ENCODE measurements at places on chromosomes 5 and 9. TPM values are rescaled to one million over a fixed set of nuclear protein-coding genes. Genes with fewer than 3 reads are reported as not detected.

Gene NTNG2
- polyA plus RNA-seq: 1.7 TPM

Gene FOXE1
- not detected for polyA plus RNA-seq

DNA sequence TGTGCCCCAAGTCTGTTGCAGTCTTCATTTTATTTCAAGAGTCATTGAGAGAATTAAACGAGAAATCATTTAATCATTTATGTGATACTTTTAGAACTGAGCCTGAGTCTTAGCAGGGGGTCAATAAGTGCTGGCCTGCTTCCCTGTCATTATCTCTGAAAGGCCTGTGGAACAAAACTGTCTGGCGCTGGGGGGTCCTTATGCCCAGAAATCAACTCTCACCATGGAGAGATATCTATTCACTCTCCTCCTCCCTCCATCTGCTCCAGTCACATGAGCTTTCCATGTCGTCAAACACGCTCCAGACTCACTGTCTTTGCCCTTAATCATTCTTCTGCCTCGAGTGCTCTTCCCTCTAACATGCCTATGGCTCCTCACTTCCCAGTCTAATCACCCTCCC is 136.8 kb downstream of the ESM1 start:
- H3K4me1 ChIP-seq: peaks cover 18% of the 10 kb centered on the region
- H3K27ac ChIP-seq: no peak overlapping the region
- no peaks in the 10 kb centered on the region for H3K36me3 ChIP-seq
- no peak for DNase-seq
- H3K4me3 ChIP-seq: no peak overlapping the region
- H3K27me3 ChIP-seq: no peaks in the 10 kb centered on the region

- no peaks in the 10 kb centered on the region for H3K4me1 ChIP-seq
- H3K27ac ChIP-seq: no peak overlapping the region
- no peak overlapping the region for H3K4me3 ChIP-seq
- DNase-seq: no peak
Measured at GRCh38 chr5:135436951-135437418, 10.2 kb downstream of the DCANP1 start.

- H3K4me1 ChIP-seq: no peaks in the 10 kb centered on the region
- H3K27me3 ChIP-seq: no peaks in the 10 kb centered on the region
- no peak overlapping the region for H3K4me3 ChIP-seq
- no peak overlapping the region for H3K27ac ChIP-seq
- H3K36me3 ChIP-seq: no peaks in the 10 kb centered on the region
Measured at GRCh38 chr5:58674070-58674469, 91.2 kb downstream of the RAB3C start.

- H3K4me3 ChIP-seq: no peak overlapping the region
- no peak overlapping the region for H3K27ac ChIP-seq
- H3K27me3 ChIP-seq: no peaks in the 10 kb centered on the region
- H3K36me3 ChIP-seq: no peaks in the 10 kb centered on the region
- DNase-seq: no peak
Measured at GRCh38 chr9:27414220-27414761, 109.8 kb upstream of the IFNK start.

DNA sequence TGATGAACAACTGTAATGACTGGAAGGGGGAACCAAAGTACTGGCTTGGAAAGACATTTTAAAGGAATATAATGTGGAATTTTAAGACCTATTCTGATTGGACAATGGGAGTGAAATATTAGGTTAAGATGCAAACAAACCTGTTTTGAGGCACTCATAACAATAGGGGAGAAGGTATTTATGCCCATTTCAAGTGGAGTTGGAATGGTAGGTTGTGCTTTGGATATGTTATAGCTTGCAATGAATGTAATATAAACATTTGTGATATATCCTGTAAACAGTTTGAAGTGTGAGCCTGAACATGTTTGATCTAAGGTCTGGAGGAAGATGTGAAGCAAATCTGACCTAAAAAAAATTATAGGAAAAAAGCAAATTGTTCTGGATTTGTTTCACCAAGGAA is 129.6 kb upstream of the GRHPR start:
- H3K27ac ChIP-seq: no peak overlapping the region
- DNase-seq: no peak
- H3K36me3 ChIP-seq: no peaks in the 10 kb centered on the region
- no peak overlapping the region for H3K4me3 ChIP-seq

GRCh38 chr5:179127136-179128040 is 67.2 kb downstream of the ZNF354C start:
- no peaks in the 10 kb centered on the region for H3K27me3 ChIP-seq
- no peak overlapping the region for H3K4me3 ChIP-seq

GRCh38 chr9:6987381-6987780 is 229.6 kb downstream of the KDM4C start:
- H3K4me1 ChIP-seq: no peaks in the 10 kb centered on the region
- no peak overlapping the region for H3K27ac ChIP-seq
- no peak for DNase-seq
- H3K36me3 ChIP-seq: peaks cover 18% of the 10 kb centered on the region

DNA sequence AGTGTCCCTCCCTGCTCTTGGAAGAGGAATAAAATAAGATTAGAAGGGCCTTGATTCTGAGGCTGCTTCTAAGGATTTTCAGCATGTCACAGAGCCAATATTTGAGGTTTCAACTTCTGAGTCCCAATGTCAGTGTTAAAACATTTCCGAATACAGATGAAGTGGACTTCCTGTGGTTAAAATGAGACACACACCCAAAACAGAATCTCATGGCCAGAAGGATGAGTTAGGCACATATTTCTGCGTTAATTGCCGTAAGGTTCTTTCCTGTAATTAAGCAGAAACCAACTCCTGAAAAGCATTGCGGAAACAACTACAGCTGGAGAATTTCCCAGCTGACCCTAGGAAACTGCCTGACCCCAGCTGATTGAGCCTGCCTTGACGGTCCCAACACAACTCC is 10.4 kb upstream of the ZNF354B start:
- H3K36me3 ChIP-seq: no peaks in the 10 kb centered on the region
- no peaks in the 10 kb centered on the region for H3K27me3 ChIP-seq
